ENCODE measurements at places on chromosomes 5 and 9.
A peak's percentile ranks its signal among the peaks of the same experiment; 100 is the strongest.

- no peak for DNase-seq
These were observed 1.3 kb downstream of the TERT start for GRCh38 chr5:1293416-1294205.

DNA sequence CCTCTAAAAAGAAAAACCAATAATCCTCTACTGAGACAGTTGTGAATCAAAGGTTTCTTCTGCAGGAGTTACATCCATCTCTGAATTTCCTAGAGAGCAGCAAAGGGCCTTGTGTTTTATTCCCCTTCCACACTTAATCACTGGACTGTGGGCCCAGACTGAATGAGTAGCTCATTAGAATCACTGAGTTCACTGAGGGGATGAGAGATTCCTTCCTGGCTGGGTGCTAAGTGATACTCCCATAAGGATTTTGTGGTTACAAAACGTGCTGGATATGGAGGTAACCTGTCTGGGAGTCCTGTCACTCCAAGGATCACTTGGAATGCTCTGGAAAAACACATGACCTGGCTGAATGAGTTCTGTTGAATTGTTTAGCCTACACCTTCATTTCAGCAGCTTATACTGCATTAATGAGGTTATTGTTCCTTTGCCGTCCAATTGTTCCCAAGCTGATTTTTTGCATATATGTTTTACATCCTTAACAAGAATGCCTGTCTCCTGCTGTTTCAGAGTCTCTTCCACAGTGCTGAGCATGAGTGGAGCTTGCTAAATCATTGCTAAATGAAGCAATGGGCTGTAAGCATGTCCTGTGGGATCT is 82.9 kb downstream of the MEF2C start:
- no peak for DNase-seq

DNA sequence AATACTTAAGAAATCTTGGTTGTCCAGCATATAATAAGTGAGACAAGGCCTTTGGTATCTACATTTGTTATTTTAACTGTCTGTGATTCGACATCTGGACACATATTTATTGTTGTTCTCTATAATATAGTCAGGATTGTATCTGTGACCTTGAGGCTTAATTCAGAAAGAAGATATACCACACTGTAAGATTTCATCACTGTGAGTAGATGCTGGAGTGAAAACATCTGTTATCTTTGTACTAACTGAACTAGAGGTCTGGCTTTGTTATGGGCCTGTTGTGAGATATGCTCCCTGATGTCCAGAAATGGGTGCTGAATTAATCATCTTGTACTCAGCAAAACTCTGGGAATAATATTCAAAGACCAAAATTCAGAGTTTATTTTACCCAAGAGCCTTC is 148.5 kb downstream of the ISOC1 start:
- no peak for DNase-seq

- peak; percentile 42 for DNase-seq
These were observed 31.3 kb downstream of the NDUFA8 start for GRCh38 chr9:122128007-122128968.

GRCh38 chr9:108397286-108397685 is 458.5 kb downstream of the ACTL7B start:
- no peak for DNase-seq

GRCh38 chr5:63726496-63726895 is 235.7 kb downstream of the HTR1A start:
- no peak for DNase-seq

DNA sequence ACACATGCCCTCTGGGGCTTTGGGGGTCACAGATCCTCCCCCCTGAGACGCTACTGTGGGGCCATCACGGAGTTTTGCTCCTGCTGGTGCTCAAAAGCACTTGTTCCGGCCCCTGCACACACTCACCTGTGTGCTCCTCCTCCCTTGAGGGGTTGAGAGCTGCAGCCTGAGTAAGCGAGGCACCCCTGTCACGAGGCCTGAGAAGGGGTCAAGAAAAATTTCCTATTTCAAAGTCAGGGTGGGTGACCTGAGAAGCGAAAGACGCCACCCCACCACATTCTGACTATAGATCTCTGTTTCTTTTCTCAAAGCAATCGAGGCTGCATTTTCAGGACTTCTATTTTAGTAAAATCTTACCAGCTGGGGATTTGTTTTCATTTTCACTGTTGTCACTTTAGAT is 138.5 kb downstream of the DCP2 start:
- no peak for DNase-seq

DNA sequence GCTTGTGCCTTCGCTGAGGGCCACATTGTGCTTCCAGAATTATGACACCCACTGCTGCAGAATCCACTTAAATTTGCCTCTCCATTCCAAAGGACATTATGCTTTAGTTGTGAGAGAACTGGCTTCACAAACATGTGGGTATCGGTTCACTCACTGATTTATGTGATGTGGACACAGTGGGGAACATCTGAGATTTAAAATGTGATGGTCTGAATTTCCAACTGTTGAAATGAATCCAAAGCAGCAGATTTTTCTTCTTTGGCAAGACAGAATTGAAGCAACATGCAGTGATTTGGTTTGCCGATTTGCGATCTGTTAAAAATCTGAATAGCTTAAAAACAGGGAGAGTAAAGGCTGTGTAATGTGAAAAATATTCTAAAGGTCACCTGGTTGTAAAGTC is 20.3 kb downstream of the PCSK5 start:
- DNase-seq, result no peak

DNA sequence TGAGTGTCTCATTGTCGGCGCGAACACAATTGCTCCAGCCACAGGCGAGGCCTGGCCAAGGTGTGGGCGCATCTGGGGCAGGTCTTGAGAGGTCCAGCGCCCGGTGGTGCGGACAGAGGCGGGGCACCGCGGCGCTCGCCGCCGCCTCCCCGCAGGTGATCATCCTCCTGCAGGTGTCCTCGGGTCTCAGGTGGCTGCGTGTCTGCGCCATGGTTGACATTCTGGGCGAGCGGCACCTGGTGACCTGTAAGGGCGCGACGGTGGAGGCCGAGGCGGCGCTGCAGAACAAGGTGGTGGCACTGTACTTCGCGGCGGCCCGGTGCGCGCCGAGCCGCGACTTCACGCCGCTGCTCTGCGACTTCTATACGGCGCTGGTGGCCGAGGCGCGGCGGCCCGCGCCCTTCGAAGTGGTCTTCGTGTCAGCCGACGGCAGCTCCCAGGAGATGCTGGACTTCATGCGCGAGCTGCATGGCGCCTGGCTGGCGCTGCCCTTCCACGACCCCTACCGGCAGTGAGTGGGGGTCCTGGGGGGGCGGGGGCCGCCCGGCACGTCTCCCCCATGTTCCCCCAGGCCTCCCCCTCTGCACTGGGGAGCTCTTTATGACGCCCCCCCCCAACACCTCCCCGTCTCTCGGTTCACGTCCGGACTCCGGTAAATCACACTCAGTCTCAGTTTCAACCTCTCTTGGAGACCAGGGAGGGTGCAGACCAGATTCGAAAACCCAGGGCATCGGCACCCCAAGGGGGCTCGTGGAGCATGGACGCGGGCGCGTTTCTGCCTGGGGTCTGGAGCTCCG is 446 bp downstream of the NXNL2 start:
- DNase-seq, result no peak

DNA sequence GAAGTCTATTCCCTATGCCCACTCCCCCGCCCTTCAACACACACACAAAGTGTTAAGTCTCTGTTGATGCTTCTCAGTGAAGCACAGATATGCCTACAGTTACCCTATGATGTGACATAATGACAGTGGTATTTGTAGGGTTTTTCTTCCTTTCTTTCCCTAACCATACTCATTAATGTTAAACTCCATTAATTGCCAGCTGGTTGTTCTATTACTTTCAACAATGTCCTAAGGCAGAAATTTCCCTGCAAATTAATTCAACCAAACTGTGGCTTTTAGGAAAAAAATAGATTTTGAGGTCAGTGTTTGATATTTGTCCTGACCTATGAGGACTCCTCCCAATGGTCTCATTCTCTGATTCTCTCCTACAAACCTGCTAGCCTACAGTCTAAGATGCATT is 38.2 kb upstream of the SLCO6A1 start:
- no peak for DNase-seq

GRCh38 chr9:92882276-92882675 is 4.4 kb upstream of the ZNF484 start:
- DNase-seq, result no peak

DNA sequence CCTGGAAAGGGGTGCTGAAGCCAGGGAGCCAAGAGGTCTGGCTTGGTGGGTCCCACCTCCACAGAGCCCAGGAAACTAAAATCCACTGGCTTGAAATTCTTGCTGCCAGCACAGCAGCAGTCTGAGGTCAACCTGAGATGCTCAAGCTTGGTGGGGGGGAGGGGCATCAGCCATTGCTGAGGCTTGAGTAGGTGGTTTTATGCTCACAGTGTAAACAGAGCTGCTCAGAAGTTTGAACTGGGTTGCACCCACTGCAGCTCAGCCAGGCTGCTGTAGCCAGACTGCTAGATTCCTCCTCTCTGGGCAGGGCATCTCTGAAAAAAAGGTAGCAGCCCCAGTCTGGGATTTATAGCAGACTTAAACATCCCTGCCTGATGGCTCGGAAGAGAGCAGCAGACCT is 55.5 kb upstream of the FBXL17 start:
- no peak for DNase-seq

- no peak for DNase-seq
These were observed 33.5 kb upstream of the DMRT3 start for GRCh38 chr9:942805-943580.

DNA sequence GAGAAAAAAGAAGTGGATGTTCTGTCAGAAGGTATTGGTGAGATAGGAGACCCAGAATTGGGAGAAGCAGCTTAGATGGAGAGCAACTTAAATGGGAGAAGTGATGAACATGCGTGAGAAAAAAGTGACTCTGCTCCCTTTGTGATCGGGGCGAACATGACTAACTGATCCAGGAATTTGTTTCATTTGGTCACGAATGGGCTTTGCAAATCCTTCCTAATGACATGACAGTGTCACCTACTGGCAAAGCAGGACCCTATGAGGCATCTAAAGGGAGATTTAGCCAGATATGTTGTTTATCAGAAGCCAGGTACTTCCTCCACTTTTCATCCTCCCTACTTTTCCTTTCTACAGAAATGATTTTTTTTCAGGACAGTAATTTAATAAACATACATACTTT is 787.4 kb upstream of the RGMB start:
- DNase-seq, result no peak

- DNase-seq, result no peak
These were observed 47.3 kb downstream of the UHRF2 start for GRCh38 chr9:6460189-6460768.

DNA sequence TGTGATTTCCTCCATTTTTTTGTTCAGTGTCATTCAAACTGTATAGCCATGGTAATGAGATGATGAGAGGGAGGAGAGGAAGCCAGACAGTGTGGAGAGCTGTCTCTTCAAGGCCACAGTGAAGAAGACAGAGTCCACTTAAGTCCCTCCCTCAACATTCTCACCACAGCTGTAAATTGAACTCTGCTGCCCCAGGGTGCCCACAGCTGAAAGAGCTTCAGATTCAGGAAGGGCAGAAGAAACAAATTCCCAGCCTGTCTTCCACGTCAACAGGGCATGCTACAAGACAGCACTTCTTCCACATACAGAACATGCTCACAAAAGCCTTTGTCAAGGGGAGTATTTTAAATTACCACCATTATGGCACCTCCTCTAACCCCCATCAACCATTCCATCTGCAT is 100.4 kb downstream of the KLHL3 start:
- no peak for DNase-seq

DNA sequence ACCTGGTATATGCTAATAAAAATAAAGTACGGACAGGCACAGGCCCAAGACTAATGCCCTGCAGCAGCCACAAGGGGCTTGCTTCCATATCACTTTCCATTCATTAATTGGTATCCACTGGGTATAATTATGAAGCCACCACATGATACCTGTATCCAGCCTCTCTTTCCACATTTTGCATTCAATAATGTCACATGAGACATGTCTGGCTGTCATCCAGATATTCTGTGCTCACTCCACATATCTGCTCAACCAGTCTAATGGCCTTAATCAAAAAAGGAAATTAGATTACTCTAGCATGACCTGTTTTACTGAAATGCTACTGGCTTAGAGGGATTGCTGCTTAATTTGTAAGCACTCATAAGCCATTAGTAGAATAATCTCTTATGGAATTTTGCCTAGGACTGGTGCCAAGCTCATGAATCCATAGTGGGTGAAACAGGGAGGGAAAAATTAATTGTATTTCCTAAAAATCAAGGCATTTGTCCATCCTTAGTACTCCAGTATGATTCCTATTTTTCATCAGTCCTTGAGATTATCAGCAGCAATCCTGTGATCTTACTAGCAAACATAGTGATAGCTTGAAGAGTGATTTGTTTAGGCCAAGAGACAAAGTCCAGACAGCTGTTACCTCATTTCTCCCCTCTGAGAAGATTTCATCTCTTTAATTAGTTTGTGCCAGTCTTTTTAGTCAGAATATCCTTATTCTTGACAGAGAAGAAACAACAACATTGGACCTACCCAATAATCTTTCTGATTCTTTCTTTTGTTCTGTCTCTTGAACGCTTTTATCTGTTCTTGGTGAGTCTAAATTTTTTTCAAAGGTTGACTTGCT is 119.2 kb upstream of the ABCA1 start:
- DNase-seq, result no peak

GRCh38 chr9:86732514-86733171 is 214.7 kb downstream of the GAS1 start:
- DNase-seq, result no peak

DNA sequence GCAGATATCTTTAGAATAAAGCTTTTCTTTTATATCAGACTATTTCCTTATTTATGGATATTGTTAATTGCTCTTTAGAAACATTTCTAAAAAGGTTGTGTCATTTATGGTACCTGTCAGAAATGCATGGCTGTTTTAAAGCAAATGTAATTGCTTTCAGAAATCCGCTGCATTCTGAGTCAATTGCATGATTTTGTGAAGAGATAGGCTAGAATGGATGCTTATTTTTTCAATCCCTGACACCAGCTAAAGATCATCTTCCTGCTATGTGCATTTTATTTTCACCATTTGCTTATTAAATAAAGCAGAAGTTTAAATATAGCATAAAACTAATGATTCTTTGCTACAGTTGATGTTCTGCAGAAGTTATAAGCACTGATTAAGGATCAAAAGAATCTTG is 170.2 kb upstream of the C9orf72 start:
- DNase-seq, result no peak

Measured in KG1 (cell line).